ENCODE measurements at places on chromosomes 5 and 9. TPM values are rescaled to one million over a fixed set of nuclear protein-coding genes. Genes with fewer than 3 reads are reported as not detected.
A peak's percentile ranks its signal among the peaks of the same experiment; 100 is the strongest.

The PCDHB6 gene
- total RNA-seq: 1.0 TPM

The FST gene
- total RNA-seq: 0.99 TPM

The RMI1 gene
- 3.9 TPM for total RNA-seq

The SLC9A3 gene
- total RNA-seq: 4.7 TPM

The ADAMTS16 gene
- 5.6 TPM for total RNA-seq

The EIF4E1B gene
- 11.5 TPM for total RNA-seq

The CHSY3 gene
- total RNA-seq: 3.3 TPM

The CCL21 gene
- total RNA-seq: 40.2 TPM

The CSF1R gene
- 5.3 TPM for total RNA-seq

The SMIM32 gene
- 0.78 TPM for total RNA-seq

The GARIN3 gene
- not detected for total RNA-seq

DNA sequence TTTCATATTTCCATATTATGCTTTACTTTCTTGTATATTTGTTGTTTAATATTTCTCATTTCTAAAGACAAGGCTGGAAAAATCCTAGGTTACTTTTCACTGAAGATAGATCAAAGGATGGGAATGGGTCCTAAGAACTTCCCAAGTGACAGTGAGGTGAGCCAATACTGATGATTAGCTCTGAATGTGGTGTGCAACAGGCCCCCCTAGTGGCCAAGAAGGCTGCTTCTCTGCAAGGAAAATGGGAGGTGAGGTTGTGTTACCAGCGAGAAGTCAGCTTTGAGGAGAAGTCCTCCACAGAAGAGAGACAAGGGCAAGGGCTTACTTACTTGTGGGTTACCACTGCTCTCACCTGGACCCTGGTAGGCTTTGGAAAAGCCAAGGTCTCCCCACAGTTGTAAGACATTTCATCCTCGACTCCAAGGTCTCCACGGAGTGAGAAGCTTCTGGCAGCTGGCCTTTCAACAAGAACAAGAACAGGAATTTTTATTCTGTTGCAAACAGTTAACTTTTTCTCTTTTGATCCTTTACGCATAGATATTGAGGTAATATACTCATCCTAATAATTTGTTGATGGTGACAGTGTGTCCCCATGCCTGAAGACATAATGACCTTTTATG lies 69.9 kb downstream of the MAMDC2 start:
- peak; percentile 73 for DNase-seq

GRCh38 chr5:114780290-114780689 lies 389.4 kb downstream of the TRIM36 start:
- no peak for DNase-seq

DNA sequence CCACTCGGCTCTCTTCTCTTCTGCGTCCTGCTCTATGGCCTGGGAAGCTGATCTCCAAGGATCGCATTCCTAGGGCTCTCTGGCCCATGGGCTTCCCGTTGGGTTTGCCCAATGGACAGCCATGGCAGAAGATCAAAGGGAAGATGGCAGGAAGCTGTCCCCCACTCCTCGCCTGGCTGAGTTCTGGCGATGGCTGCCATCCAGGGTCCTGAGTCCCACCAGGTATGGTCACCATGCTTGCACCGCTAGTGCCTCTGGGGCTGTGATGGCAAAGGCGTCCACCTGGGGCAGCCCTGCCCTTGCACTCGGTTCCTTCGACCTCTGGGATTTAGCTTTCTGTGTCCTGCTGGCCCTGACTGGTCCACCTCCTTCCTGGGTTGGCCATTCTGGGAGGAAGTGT lies 156.0 kb downstream of the RXRA start:
- DNase-seq: no peak

DNA sequence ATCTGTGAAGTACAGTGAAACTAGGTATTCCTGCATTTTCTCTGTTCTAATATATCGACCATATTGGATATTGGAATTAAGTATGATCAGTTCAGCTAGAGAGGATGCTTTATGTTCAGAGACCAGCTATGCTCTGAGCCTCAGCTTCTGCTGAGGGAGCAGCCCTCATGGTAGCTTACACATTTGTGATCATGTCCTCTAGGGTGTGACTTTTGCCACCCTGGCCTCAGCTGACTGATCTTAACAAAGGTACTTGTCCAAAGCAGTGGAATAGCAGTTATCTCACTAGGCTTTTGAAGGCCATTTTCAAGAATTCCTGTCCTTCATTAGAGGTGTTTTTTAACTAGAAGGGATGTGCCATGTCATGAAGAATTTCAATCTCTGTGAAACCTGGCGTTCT lies 9.3 kb downstream of the SCAMP1 start:
- DNase-seq: no peak

- DNase-seq: peak; percentile 10
These were observed 50.8 kb downstream of the ALDH7A1 start for GRCh38 chr5:126544087-126544740.

DNA sequence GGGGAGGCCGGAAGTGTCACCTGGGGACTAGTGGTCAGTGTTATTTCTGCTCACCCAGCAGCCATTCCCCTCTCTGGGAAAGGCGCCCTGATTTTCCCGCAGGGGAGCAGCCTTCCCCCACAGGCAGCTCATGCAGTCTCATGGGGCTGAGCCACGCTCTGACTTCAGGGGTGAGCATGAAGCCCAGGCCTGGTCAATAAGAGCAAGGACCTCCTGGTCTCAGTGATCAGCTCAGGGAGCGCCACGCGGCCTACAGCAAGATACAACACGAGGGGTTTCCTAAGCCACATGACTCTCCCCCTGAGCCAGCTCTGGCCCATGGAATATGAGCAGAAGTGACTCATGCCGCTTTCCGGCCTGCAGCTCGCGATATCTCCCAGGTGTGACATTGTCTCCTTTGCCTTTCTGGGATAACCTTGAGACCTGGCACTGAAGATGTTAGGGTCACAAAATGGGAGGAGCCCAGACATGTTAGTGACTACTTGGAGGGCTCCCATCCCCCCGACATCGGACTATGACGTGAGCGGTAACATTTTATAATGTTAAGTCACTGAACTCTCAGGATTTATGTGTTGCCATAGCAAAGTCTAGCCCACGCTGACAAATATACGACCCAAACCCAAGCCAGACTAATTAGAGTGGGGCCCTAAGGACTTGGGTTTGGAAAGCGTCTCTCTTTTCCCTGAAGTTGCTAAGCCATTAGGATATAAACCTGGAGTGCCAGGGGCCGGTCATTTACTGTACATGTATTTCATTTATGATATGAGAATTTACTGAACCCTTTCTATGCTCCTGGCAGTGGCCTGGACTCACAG lies 46.5 kb upstream of the GFPT2 start:
- no peak for DNase-seq

GRCh38 chr5:62083661-62084060 lies 222.3 kb upstream of the KIF2A start:
- no peak for DNase-seq

DNA sequence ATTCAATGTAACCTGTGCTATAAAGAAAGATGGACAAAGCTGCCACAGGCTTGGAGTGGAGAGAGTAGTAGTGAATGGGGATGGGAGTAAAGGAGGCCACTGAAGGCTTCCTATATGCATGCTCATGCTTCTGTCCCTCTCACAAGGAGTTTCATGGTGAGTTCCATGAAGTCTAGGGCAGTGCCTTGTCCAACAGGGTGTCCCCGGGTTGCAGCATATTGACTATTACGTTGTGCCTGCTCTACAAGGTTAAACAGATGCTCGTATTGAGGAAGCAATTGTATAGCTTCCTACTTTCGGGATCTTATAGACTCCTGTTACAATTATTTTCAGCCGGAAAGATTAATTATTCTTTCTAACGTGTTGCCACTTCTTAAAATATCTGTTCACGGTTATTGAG lies 129.1 kb upstream of the PIK3R1 start:
- no peak for DNase-seq

DNA sequence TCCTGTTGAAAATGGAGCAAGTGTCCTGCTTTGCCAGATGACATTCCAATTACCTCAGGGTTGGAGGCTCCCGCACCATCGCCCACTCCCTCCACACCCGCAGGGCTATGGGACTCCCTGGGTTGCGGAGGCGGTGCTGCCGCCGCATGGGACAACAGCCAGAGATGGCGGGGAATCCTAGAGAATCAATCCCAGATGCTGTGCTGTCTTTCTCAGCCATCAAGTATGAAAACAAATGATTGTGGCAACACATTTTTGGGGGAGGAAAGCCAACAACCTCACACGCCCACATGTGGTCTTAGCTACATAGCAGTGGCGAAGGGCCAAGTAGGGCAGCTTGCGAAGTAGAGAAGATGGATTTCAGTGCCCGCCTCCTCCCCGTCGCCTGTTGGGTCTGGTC lies 46.7 kb downstream of the IL31RA start:
- DNase-seq: peak; percentile 29

DNA sequence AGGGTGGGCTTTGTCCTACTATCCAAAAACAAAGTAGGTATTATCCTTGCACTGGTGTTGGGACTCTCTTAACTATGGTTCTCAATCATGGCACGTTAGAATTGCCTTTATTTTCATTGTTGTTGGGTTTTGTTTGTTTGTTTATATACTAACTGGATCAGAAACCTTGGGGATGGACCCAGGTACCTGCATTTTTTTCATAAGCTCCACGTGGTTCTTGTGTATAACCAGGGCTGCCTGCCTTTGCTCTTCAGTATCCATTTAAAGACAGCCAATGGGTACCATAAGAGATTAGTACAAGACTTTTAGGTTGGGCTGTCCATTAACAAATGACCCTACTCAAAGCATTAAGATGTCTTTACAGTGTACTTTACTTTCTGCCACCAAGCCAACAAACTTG lies 2.5 kb upstream of the SSBP2 start:
- DNase-seq: no peak

GRCh38 chr5:2186472-2187015 lies 303.8 kb upstream of the IRX4 start:
- DNase-seq: no peak

- no peak for DNase-seq
These were observed 12.1 kb upstream of the SLC6A19 start for GRCh38 chr5:1189269-1189668.

DNA sequence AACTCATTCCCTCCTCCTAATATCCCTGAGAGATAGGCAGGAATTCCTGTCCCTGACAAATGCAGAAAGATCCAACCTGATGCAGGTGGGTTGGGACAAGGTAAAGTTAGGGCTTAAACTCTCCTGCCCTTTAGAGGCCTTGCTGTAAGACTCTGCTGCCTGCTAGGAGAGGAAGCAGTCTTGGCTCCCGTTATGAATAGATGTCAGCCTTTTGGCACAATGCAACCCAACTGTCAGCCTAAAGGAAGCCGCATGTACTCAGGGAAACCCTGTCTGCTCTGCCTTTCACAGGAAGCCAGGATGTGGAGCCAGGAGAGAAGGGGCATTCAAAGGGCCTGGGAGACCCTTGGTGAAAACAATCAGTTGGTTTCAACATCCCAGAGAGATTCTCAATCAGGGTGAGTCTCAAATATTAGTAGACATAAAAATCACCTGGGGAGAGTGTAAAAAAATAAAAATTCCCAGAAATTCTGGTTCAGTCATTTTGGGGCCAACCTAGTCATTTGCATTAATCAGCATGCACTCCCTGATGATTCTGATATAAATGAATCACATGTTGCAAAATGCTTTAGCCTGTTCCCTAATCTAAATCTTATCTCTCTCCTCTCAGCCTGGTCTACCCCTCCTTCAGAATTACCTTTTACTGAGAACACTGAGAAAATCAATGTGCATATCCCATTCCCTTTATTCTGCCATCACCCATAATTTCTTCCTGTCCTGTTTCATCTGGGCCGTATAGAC lies 136.2 kb upstream of the TRIM32 start:
- DNase-seq: no peak

GRCh38 chr5:177588413-177588909 lies 3.5 kb upstream of the TMED9 start:
- no peak for DNase-seq

GRCh38 chr5:9947225-9947714 lies 302.4 kb downstream of the ATPSCKMT start:
- no peak for DNase-seq

DNA sequence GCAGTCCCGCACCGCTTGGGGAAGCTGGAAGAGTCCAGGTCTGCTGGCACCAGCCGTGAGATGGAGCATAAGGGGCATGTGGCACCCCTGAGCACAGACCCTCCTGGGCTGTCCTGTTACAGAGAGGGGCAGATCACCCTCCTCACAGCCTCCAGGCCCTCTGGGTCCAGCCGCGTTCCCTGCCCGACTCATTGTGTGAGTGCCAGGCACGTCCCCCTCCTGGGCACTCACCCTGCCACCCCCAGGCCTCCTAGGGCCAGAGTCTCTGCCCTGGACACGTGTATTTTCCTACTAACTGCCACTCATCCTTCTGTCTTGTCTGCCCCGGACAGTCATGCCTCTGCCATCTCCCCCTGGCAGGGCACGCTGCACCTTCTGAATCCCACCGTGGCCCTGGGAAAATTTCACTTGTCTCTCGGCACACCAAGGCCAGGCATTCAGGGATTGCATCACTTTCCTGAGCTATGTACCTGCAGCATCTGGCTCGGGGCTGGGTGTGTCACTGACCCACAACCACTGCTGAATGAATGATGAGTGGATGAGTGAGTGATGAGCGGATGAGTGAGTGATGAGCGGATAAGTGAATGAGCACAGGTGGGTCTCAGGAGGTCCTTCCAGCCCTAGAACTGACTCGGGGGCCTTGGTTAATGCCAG lies 21.5 kb upstream of the FCN1 start:
- DNase-seq: no peak

- DNase-seq: no peak
These were observed 82.2 kb downstream of the NSUN2 start for GRCh38 chr5:6550628-6551027.

DNA sequence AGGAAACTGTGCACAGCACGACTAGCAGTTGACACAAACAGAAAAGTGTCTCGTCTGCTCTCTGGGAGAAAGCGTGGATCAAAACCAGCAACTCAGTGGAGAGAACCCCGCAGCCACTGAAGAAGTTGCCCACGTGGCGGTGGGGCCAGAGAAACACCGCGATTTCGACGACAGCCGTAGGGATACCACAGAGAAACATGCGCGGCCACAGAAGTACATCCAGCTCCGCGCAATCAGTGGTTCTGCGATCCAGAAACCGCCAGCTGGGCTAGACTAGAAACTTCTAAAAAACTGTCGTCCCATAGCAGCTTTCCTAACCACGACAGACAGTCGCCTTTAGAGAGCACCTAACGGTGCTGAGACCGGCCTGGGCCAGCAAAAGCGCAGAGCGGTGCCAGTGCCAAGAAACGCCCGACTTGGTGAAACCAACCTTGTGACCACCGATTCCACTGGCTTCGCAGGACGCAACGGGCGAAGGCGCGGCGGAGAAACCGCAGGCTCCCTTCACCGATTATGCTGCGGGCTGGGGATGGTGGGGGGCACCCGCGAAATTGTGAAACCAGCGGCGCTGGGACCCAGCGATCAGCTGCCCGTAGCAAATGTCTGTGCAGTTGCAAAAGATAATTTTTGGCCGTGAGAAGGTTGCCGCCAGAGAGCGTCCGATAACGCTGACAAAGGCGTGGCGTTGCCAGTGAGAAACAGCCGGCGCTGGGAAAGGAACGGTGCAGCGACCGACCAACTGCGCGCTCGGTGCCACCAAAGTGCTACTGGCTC lies 2.7 kb upstream of the ANXA2R start:
- DNase-seq: peak; percentile 58

GRCh38 chr5:143791848-143792731 lies 19.9 kb upstream of the HMHB1 start:
- DNase-seq: no peak
